C1 segment of cervical spinal cord (tissue), 14 donors: ENCODE measurements at places on chromosomes 6 and 20.

GRCh38 chr6:52598123-52598823 lies 21.4 kb upstream of the TRAM2 start:
- no peak for DNase-seq

DNA sequence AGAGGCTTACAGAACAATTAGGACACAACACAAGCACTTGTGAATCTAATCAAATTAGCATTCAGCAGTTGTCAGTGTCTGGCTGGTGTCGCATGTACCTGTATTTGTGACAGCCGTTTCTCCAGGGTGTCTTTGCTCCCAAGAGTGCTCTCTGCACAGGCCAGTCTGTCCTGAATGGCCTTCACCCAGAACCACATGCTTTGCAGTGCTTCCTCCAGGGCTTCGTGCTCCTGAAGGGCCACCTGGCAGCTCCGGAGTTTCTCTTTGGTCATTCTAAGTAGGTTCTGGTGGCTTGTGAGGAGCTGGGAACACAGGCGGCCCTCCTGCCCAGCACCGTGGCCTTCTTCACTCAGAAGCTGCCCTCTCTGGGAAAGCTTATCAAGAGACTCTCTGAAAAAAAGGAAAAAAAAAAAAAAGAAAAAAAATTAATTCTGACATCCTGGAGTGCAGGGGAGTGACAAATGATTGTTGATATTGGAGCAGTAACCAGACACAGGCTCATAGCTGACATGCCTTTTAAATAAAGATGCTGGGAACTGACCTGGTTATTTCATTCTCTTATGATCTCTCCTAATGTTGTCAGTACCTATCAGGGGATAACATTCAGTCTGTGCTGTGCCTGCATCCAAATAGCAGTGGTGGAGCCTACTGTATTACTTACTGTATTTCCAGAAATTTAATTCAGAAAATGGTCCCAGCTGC lies 245.8 kb downstream of the SYNE1 start:
- no peak for DNase-seq

DNA sequence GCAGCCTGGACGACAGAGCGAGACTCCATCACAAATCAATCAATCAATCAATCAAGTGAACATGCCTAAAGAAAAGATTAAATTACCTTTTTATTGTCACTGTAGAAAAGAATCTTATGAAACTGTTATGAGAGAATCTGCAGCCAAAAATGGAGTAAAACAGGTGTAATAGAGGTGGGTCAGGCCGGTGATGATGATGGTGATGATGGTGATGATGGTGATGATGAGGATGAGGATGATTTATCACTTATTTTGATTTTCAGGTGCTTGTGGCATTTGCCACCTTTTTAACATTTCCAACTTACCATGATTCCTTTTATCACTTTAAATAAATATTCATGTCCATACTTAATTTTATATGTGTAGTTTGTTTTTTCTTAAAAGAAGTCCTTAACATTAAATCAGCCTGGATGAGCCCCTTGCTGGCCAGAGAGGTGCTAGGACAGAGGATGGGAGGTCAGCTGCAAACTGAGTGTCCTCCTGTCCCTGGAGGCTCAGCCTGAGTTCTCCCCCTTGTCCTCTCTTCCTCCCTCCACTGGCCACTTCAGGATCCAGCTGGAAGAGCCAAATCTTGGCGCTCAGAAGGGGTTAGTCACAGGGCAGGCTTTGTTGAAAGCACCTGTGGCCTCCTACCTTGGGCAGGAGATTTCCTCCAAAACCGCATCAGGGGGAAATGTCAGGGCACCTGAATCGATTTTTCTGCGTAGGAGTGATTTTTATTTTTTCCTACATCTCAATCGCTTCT lies 32.6 kb downstream of the SLC2A10 start:
- no peak for DNase-seq

DNA sequence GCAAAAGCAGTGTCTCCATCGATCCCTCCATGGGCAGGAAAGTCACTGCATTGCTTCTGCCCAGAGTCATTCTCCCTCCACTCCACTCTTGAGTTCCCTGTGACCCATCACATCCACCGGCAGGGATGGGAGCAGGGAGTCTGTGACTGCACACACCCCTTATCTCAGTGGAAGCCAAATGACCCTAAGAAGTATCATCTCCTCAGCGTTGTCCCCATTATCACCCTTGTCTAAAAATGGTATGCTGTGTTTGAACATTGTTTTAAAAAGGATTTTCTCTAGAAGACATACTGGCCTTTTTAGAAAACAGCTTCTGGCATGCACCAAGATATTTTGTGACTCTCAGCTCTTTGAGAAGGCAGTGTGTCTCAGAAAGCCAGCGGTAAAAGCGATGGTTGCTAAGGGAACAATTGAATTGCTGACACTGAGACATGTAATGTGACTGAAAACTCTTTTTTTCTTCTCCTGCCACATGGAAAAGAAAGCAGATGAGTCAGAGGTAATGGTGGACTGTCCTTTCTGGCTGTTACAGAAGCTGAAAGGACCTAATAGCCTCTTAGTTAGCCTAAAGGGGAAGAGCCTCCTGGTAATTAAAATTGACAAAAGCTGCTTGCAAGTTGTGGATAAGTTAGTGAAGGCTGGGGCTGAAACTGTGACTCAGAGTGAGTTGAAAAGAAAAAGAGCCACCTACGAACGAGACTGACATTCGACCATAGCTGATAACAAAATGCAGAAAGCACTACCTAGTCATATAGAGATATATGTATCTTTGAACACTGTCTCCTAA lies 120.5 kb downstream of the MAP3K7 start:
- no peak for DNase-seq

DNA sequence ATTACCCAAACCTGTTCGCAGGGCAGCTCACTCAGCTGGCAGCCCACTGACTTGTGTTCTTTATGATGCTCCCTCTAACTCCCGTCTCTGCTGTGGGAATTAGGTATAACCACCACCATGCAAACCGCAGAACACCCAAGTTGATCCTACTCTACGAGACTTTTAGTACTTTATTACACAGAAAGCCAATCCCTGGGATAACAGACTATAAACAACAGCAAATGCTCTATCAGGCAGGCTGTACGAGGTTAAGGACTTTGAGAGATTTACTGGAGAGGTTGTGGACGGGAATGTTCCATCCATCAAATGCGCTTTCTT lies 241.1 kb downstream of the FOXC1 start:
- no peak for DNase-seq
